ENCODE measurements at places on chromosomes 12 and 14.

DNA sequence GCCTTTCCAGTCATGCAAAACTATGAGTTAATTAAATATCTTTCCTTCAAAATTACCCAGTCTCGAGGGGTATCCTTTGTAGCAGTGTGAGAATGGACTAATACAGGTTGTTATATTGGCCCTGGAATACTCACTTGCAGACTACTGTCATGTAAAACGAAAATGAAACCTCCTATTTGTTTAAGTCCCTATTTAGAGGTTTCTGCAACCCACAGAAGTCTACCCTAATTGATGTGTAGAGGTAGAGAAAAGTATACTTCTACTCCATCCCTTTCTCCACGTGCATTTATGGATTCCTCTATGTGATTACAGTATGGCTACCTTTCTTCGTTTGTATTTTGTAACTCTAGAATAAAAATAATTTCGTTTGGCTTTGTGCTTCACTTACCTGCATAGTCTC lies 371.1 kb downstream of the FSCB start:
- DNase-seq = no peak

GRCh38 chr12:4246116-4246515 lies 27.4 kb upstream of the CCND2 start:
- DNase-seq = no peak

GRCh38 chr12:1534748-1535147 lies 59.6 kb downstream of the FBXL14 start:
- no peak for DNase-seq

GRCh38 chr12:55067701-55068100 lies 47.9 kb downstream of the NEUROD4 start:
- DNase-seq = no peak

DNA sequence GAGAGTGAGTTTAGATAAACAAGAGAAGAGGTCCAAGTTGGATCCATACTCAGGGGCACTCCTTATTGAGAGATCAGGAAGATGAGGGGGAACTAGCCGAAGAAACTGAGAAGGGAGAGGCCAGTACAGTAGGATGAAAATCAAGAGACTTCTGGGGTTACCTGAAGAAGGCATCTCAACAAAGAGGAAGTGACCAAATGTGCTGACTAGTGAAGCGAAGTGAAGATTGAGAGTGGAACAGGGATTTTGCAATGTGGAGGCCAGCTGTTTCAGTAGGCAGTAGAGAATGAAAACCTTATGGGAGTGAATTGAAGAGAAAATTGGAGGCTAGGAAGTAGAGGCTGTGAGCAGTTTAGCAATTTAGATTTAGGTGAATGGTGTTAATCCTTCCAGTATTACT lies 153.0 kb downstream of the SYNE2 start:
- no peak for DNase-seq

DNA sequence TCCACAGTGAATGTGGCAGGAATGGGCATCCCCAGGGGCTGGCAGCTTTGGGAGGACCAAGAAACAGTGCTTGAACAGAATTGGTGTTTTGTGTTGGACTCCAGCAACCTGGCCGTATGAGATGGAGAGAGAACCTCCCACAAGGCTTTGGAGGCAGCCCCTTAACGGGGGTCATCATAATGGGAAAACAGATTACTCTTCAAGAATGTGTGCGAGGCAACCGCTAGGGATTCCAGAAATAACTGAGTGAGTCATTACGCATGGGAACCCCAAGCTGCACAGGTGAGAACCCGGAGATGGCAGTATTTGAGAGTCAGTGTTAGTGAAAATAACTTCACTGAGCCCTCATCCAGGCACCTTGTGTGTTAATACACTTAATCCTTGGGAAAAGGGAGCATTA lies 567.8 kb upstream of the TBX3 start:
- no peak for DNase-seq

GRCh38 chr14:67420102-67420739 lies 8.3 kb upstream of the PLEK2 start:
- DNase-seq = no peak

DNA sequence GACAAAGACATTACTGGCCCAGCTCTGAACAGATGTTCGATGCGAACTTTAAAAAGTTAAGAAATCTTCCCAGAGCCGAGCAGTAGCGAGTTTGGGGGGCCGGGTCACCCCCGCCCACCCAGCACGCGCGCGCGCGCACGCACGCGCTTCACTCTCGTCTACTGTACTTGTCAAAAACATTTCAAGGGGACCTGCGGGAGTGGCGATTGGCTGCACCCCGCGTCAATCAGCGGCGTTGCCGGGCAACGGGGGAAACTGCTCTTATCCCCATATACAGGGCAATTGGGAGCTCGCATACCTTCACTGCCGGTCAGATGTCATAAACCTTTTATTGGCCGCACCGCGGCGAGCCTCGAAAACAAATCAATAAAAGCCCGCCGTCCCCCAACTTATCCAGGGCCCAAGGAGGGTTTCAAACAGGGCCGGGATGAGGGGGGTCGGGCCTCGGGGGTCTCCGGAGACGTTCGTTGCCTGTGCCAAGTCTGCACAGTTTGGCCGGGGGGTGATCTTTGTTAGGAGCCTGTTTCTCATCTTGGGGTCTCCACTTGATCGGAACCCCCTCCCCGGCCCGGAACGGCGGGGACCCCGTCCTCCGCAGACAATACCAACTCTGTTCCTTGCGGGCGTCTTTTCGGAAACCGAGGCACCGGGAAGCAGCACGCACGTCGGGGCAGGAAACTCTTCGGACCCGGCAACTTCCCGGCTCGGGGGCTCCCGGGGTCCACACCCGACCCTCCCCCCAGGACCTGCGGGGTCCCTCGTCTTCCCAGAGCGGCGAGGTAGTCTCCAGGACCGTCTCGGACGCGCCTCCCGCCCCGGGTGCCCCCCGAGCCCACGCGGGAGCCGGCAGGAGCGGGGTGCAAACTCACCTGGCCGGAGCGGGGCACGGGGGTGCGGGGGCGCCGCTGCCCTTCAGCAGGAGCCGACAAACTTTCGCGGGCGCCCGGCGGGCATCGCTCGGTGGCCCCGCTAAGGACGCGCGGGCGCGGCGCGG lies 734 bp downstream of the FOXN3 start:
- DNase-seq = peak; percentile 97

GRCh38 chr14:86038387-86039042 lies 508.6 kb downstream of the FLRT2 start:
- DNase-seq = peak; percentile 11

GRCh38 chr12:46472893-46473633 lies 100.5 kb upstream of the SLC38A2 start:
- no peak for DNase-seq

DNA sequence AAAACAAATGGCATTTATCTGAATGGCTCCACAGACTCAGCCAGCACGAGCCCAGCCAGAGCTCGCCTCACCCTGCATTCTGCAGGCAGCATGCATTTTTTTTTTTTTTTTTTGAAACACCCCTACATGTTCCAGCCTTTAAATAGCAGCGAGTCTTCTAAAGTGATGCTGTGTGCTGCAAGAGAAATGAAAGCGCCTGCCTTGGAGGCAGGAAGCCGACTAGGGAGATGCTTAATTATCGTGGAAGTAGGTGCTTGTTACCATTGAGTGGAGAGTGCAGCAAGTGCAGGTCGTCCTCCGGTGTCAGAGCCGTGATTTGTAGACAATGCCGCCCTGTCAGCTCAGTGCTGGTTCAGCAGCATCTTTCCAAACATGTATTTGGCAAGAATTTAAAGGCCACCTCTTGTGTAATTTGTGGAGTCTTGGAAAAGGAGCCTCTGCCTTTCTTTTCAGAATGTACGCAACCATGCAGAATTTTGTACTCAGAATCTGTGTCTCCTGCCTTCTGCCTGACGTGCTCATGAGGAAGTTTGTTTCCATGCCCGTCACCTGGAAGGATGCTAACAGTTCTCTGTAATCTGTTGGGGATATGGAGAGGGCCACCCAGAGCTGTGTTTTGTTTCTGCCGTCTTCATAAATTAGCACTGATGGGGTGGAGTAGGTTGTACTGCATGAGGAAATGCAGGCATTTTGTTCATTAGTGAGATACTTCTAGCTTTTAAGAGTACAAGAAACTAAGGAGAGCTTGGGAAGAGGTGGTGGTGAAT lies 345.9 kb upstream of the RGS6 start:
- DNase-seq = no peak

DNA sequence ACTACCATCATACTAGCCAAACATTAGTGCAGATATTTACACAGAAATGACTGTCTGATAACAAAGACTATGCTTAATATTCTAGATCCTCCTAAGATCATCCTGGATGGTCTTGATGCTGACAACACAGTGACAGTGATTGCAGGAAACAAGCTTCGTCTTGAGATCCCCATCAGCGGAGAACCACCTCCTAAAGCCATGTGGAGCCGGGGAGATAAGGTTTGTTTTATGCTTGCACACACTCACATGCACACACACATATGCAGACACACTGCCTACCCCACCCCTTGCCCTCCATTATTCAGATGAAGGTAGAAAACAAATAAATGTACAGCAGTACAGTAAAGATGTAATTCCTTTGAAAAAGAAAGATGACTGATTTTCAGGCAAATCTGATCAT lies 44.4 kb upstream of the CHPT1 start:
- DNase-seq = no peak

DNA sequence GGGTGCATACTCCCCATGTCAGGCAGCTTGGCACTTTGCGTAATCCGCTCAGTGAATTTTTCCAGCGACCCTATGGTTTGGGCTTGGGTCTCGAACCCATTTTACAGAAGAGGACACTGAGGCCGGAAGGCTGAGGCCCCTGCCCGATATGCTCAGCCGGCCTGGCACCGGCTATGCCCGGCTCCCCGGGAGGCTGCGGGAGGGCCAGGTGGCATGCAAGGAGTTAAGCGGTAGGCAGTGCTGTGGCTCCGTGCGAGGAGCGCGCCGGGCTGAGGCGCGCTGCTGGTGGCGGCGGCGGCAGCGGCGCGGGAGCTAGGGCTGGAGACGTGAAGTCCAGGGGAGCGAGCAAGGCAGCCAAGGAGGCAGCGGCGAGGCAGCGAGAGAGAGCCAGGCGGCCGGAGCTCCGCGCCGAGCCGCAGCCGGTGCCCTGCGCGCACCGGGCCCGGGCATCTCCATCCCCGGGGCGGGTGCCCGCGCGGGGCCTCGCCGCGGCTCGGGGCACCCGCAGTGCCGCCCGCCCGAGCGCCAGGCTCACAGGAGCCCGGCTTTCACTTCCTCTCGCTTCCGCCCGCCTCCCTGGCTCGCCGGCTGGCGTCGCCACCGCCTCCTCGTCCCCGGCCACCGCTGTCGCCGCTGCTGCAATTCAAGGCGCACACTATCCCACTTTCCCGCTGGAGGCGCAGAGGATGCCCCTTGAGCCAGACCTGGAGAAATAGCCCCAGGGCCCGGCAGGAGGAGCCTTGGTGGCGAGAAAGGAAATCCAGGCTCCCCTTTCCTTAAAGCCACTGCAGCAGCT lies at the start of gene WSCD2:
TSS of gene WSCD2 (plus strand) at position 272 of the 796 bp plus-strand sequence. CDS start 66,545 bp downstream, outside the sequence.
- DNase-seq = no peak

GRCh38 chr12:83634726-83635267 lies 948.1 kb downstream of the TMTC2 start:
- DNase-seq = no peak

GRCh38 chr14:44131861-44132260 lies 375.2 kb downstream of the FSCB start:
- DNase-seq = no peak

GRCh38 chr12:79439175-79439825 lies 251.5 kb downstream of the PAWR start:
- no peak for DNase-seq
